NCI-H1048 (cell line): ENCODE measurements at places on chromosomes 1 and 21.

GRCh38 chr1:239810061-239810481 is 281.6 kb upstream of the FMN2 start:
- no peak for DNase-seq

DNA sequence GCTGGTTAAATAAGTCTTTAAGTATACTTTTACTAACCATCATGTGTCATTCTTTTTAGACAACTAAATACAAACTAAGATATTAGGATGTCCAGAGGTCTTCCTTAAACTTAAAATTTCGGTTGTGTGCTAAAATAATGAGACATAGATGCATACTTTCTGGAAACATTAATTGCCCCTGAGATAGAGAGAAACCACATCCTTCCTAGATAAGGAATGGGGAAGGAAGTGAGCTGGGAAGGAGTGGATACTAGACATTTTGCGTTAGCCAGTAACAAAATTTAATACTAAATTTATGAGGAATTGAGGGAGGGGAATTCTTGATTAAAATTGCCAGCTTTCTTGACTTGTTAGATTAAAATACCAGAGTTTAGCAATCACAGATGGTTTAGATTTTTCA is 37.1 kb upstream of the PTGS2 start:
- DNase-seq, result no peak

DNA sequence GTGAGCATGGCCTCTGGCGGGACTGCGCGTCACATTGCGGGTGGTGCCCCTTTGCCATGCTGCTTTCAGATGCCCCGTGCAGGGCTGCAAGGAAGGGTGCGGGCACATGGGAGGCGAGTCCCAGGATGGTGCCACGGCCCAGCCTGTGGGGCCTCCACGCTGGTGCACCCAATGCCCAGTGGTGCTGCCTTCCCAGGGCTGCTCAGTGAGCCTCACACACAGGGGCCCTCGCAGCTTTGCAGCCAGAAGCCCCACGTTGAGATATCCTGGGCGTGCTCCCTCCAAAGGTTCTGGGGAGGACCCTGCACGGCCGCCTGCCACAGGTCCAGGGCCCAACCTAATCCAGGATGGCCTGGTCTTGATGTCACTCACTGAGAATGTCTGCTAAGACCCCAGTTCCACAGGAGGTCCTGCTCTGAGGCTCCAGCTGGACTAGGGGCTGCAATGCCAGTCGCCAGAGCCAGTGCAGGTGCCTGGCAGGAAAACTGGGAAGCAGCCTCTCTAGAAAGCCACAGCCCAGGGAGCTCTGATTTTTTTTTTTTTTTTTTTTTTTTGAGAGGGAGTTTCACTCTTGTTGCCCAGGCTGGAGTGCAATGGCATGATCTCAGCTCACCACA is 34.1 kb upstream of the PRSS38 start:
- DNase-seq, result no peak

- DNase-seq, result peak; percentile 70
These were observed 425.4 kb downstream of the ADGRL2 start for GRCh38 chr1:82226186-82226505.

DNA sequence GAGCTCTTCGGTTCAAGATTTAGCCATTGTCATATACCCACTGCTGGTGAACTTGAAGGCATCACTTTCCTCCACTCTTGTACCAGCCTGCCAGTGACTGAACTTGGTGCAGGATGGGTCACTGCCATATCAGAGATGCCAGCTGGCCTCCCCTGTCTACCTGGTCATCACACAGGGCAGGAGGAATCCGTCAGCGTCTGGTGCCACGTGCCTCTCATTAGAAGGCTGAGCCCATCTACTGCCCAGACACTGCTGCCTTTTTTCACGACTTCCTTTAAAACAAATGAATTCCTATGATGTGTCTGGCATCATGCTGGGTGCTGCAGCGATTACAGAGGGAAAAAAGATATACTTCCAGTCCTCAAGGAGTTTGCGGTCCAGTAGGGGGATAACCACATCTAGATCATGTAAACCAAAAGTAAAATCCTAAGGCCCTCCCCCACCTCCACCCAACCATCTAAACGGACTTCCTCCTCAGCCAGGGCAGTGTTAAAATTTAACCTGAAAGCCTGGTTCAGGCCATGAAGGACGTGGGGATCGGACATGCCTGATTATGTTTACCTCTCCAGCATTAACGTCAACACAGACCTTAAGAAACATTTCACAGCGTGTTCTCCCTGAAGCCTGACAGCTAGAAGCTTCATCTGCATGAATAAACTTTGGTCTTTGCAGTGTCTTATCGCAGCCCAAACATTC is 29.2 kb upstream of the PDE9A start:
- DNase-seq, result no peak

- no peak for DNase-seq
These were observed 64.8 kb downstream of the RAB3GAP2 start for GRCh38 chr1:220207411-220207810.

- DNase-seq, result no peak
These were observed 42.2 kb downstream of the LRRC53 start for GRCh38 chr1:74470251-74470650.

DNA sequence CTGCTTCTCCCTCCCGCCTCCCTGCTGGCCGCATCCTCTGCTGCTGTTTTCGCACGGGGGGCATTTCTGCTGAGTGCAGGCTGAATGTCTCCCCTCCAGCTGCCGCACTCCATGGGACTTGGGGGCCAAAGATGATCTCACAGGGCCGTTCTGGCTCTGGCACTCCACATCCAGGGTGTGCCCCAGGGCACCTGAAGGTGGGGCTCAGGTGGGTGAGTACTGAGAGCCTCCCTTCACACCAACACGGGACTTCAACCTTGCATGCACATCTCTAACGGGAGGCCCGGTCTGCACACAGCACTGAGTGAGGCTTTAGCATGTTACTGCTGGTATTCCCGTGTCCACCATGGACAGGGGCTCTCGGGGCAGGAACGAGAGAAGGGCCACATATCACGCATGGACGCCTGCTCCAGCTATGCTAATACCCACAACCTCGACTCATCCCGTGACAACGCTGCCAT is 88.9 kb downstream of the DMRTB1 start:
- no peak for DNase-seq

DNA sequence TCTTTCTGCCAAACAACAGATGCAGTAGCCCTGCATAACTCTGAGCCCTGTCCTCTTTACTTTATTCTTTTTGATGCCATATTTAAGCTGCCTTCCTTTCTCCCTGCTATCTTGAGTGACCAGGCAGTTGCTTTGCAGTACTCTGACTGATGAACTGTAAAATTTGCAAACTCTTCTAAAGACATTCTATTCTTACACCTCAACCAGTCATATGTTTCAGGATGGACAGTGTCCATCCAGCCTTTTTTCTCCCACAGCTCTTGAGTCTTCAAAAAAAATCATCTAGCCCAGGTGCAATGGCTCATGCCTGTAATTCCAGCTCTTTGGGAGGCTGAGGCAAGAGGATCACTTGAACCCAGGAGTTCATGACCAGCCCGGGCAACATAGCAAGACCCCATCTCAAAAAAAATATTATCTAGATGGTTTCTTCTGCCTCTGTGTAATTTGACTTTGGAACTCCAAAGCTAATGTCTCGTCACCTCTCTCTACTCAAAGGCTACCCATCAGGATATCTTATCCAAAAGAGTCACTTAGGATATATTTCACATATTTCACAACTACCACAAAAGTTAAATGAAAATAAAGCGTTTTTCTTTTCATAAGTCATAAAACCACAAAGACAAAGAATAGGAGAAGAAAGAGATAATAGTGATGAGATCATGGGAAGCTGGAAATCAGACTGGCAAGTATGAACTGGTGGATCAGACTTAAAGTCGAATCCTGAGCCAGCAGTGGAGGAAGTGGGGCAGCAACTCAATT is 54.6 kb upstream of the IPO9 start:
- DNase-seq, result no peak

GRCh38 chr1:213394837-213395236 is 343.8 kb downstream of the RPS6KC1 start:
- DNase-seq, result no peak

GRCh38 chr21:32100423-32100822 is 178.4 kb downstream of the MIS18A start:
- DNase-seq, result no peak

- DNase-seq, result no peak
These were observed 33.3 kb downstream of the RCC2 start for GRCh38 chr1:17405898-17406759.

- DNase-seq, result no peak
These were observed 1.5 kb downstream of the VANGL1 start for GRCh38 chr1:115643225-115643624.

GRCh38 chr1:1121611-1122077 is 5.8 kb upstream of the C1orf159 start:
- no peak for DNase-seq

GRCh38 chr1:11266268-11267074 is 4.1 kb upstream of the MTOR start:
- DNase-seq, result no peak

DNA sequence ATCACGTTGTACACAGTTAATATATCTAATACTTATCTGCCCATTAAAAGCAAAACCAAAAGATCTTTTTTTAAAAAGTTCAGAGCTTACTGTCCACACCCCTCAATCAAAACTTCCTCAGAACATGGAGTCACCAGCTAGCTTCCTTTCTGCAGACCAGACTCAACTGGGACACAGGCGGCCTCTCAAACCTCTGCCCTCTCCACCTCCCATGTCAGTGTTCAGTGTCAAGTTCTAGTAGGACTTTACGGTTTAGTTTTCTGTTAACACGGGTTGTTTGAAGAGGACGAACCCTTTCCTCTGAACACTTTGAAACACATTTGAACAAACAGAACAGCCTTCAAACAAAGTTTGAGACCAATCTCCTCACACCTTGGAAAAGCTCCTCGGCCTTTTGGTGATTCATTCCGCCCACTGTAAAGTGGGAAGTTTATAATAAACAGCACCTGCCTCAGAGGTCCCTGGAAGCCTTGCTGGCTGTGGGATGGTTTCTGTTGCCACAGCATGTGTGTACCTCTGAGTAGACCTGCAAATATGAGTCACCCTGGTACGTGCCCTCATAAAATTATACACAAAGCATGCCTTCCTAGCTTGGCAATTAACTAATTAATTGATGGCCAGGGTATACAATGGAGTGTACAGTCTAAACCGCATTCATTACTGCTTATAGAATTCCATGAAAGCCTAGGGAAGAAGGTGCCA is 48.4 kb upstream of the SIPA1L2 start:
- no peak for DNase-seq

DNA sequence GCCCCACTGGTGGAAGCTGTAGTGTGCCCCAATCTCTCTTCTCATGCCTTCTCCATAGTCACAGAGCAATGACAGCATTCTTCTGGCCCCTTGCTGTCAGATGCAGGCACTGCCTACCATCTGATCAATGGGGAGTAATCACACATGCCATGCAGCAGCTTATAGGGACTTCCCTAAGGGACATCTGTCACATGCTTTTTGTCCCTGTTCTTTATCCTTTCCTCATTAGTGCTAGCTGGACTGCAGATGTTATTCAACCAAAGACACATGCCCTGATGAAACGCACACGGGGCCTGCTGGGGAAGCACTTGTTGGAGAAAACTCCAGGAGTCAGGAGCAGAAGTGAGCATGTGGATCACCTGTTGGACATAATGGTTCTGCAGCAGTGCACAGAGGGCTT is 108.7 kb downstream of the KCNJ15 start:
- no peak for DNase-seq

DNA sequence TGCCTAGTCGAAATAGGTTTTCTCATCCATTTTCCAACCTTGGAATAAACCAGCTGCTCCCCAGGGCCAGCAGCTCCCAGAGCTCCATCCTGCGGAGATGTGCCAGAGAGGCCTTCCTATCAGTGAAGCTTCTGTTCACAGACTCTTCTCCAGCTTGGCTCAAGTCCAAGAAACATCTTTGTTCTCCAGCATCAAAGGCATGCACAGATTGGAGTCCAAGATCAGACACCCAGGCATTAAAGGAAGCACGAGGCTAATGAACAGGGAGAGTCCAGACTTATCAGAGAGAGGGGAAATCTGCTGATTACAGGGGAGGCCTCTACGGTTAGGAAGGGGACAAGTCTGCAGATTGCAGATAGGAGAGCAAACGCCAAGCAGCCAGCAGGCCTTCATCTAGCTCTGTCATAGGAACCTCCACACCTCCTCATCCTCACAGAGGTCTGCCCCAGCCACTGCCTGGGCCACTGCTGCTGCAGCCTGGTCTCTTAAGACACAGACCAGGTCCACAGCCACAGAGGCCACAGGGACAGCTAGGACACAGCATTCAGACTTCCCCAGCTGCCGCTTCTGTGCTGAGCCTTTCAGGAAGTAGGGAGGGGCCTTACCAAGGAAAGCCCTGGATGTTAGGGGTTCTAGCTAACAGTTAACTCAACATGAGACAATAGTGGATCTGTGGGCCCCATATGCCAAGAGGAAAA is 3.4 kb downstream of the PRR9 start:
- DNase-seq, result no peak

DNA sequence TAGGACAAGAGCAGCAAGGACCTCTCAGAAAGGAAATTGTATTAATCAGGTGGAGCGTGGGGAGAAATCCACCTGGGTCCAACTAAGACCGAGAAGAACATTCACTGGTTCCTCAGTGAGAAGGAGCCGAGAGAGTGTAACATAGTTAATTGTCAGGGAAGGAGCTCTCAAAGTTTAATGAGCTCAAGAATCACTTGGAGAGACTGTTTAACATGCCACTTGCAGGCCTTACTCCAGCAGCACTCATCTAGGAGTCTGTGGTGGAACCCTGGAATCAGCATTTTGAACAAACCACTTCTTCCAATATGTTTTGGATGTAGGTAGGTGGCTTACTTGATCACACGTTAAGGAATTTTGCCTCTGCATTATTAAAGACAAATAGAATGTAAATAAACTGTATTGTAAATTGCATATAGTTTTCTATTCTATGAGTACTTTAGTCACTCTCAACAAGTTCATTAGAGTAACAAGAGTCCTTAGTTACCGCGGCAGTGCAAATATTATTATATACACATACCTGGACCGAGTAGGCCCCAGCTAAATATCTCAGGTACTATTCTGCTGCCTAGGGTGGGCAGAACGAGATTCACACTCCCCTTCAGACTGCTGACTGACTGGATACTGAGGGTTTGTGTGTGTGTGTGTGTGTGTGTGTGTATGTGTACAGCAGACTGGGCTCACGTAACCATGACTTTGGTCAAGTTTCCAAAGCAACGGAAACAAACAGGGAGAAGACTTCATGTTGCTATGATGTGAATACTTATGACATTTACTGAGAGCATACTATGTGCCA is 203.2 kb upstream of the USP24 start:
- DNase-seq, result no peak

- no peak for DNase-seq
These were observed 115.9 kb downstream of the OMA1 start for GRCh38 chr1:58430421-58431275.

DNA sequence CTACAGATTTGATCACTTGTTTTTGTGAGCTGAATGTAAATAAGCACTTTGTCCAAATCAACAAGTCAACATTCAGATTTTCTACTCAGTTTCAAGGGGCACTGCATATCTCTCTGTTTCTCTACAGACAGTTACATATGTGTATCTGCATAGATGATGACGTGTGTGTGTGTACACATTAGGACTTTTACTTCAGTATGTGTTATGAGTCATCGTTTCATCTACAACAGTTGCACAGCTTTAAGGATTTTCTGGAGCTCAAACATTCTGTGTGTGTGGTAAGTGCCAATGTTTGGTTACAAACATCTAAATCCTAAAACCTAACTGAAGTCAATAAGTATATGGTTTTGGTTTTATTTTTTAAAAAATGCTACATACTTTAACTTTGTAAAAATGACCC is 494.5 kb upstream of the PBX1 start:
- DNase-seq, result no peak
